ENCODE measurements at places on chromosomes 11 and 22. TPM values are rescaled to one million over a fixed set of nuclear protein-coding genes. Genes with fewer than 3 reads are reported as not detected.

SCUBE2 gene
- 14.3 TPM for total RNA-seq

GRCh38 chr22:34587357-34588356, 478.3 kb upstream of the ISX start:
- no peak for DNase-seq

- no peak for DNase-seq
These were observed 12.2 kb downstream of the FAR1 start for GRCh38 chr11:13680501-13681264.

LYVE1 gene
- total RNA-seq: 41.6 TPM

DNA sequence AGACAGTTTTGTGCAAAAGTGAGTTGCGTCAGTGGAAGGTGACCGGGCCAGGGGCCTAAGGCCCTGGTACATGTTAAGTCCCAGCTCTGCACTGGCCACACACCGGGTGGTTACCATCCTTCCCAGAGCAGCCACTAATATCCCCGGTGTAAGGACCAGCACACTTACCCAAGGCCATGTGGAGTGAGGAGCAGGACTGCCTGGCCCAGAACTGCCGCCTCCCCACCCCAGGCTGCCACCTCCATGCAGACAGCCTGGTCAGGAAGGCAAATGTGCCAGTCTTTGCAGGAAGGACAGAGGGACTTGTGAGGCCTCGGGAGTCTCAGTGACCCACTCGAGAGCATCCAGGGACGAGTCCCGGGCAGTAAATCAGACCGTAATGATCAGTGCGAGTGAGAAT, 102.9 kb downstream of the MORC2 start:
- no peak for DNase-seq

CHRM1 gene
- total RNA-seq: not detected

TCN2 gene
- 37.8 TPM for total RNA-seq

GRCh38 chr11:33396361-33396760, 139.2 kb downstream of the HIPK3 start:
- DNase-seq: no peak

DNA sequence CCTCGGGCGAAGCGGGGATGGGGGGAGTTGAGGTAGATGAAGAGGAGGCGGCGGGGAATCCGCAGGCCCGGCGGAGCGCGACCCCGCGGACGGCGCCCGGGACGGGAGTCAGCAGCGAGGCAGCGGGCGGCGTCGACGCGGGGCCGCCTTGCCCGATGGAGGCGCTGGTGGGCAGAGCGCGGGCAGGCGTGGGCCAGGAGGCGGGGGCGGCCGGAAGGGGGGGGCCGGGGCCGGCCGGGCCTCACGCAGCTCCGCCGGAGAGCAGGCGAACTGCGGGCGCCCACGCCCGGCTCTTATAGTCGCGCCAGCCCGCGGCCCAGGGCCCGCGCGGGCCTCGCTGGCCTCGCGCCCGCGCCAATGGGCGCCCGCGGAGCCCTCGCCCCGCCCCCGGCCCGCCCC, at the start of gene IGF2:
TSS of gene IGF2 (minus strand) at position 267 of the 399 bp plus-strand sequence. CDS start 3,866 bp downstream, outside the sequence.
- DNase-seq: no peak

All from transverse colon (tissue), 4 donors.